ENCODE measurements at places on chromosomes 7 and 10. TPM values are rescaled to one million over a fixed set of nuclear protein-coding genes. Genes with fewer than 3 reads are reported as not detected.

The ZNF107 gene
- total RNA-seq: 2.0 TPM

The KIAA1549 gene
- 1.9 TPM for total RNA-seq

DNA sequence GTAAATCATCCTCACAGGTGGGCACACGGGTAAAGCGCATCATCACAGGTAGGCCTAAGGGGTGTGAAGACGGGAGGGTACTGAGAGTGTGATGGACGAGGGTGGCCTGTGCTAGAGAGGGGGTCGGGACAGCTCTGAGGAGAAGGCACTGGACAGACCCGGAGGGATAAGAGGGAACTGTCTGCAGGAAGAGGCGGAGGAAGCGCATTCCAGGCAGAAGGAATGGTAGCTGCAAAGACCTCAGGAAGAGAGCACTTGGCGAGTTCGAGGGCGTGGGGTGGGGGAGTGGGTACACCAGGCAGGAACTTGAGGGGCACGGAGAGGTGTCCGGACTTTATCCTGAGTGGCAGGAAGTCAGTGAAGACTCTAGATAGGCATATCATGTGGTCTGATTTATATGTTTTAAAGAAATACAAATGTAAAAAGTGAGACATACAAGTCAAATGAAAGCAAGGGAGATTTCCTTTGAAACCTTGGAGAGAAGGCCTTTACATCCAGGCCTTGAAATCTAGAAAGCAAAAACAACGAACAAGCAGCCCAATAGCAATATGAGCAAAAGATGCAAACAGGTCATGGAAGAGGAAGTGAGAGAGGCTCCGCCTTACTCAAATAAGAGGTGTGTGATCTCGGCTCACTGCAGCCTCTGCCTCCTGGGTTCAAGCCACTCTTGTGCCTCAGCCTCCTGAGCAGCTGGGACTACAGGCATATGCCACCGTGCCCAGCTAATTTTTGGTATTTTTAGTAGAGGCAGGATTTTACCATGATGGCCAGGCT, 3.6 kb downstream of the LHPP start:
- no peak for DNase-seq

DNA sequence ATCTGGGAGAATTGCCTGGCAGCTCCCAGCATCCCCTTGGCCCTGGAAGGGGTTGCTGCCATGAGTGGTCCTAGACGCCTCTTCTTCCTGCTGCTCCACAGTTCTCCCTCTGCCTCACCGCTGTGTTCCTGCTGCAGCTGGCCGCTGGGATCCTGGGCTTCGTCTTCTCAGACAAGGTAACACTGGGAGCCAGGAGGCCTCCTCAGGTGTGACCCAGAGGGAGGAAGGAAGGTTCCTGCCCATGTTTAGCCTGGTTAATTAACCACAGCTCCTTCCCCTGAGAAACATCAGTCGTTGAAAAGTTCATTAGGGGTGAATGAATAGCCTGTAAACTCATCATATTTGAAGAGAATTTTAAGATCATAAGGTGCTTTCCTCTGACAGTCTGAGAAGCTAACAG, 18.2 kb downstream of the TSPAN33 start:
- DNase-seq: no peak

- no peak for DNase-seq
These were observed 49.1 kb downstream of the SYPL1 start for GRCh38 chr7:106063024-106063423.

DNA sequence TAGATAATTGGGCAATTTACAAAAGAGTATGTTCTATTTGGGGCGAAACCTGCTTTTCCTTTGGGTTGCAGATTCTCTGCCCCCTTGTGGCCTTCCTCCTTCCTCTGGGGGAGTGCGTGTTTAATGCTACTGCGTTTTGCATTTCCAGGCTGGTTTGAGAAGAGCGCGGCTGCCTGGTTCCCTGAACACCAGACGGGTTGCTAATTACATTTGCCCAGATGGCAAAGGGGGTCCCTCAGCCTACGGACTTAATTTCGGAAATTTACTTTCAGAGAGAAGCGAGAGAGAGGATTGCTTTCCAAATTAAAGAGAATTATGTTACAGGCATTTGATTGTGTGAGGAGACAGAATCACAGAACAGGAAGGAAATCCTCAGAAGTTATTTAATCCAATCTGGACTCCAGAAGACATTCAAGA, 91.9 kb upstream of the JAZF1 start:
- DNase-seq: peak; percentile 62

- no peak for DNase-seq
These were observed 92.7 kb downstream of the PIP4K2A start for GRCh38 chr10:22621726-22622125.

GRCh38 chr10:43056568-43057011, 20.3 kb upstream of the RET start:
- DNase-seq: no peak

- no peak for DNase-seq
These were observed 3.6 kb downstream of the ZEB1 start for GRCh38 chr10:31322647-31323046.

DNA sequence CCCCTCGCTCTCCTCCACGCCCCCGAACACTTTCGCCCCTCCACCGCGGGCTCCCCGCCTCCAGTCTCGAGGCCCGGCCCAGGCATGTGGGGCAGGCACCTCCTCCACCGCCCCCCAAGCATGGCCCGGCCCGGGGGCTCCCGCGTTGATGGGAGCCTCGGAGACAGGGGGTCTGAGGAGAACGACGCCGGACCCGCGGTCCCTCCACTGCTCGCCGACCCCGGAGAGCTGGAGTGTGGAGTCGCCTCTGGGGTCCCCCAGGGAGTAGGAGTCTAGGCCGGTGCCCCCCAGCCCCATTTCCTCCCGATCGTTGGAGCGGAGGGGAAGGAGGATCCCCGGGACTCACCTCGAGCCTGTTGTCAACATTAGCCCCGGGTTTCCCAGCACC, 206 bp downstream of the UPF2 start:
- DNase-seq: peak; percentile 62

- DNase-seq: no peak
These were observed 81.2 kb upstream of the OIT3 start for GRCh38 chr10:72812415-72812752.
